ENCODE measurements at places on chromosomes 3 and 15.

GRCh38 chr3:184778426-184779332, 33.3 kb upstream of the VPS8 start:
- DNase-seq: no peak

DNA sequence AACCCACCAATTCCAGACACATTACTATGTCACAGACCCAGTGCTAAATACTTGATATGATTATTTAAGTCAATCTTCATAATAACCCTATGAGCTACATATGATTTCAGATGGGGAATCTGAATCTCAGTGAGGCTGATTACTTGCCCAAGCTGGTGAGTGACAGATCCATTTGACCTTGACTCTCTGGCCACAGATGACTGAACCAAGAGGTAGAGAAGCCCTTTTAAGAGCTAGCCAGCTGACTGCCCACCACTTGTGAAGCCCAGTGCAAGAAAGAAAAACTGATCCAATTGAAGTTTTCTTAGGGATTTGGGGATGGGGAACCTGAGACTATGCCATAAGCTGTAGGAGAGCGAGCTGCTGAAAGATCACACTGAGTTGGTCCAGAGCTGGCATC, 124.7 kb upstream of the SPATA12 start:
- no peak for DNase-seq

DNA sequence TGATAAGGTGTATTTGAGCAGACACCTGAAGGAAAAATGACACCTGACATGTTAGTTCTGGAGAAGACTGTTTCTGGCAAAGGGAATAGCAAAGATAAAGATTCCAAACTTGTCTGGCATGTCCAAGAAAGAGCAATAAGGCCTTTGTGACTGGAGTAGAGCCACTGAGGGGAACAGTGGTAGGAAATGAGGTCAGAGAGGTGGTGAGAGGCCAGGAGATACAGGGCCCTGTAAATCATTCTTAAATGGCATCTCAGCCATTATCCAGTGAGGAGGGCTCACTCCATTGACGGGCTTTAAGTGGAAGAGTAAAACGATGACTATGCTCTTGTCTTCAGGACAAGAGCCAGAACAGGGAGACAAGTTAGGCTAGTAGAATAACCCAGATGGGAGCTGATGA, 4.5 kb downstream of the SLC49A4 start:
- DNase-seq: no peak

GRCh38 chr3:195609229-195609628, 25.5 kb upstream of the APOD start:
- no peak for DNase-seq

GRCh38 chr3:125280668-125281361, 68.3 kb upstream of the SLC12A8 start:
- no peak for DNase-seq

GRCh38 chr3:182671541-182671940, 121.8 kb upstream of the ATP11B start:
- no peak for DNase-seq

- DNase-seq: no peak
These were observed 75.9 kb upstream of the RPL35A start for GRCh38 chr3:197874064-197874463.

GRCh38 chr15:27065151-27065550, 94.2 kb downstream of the GABRG3 start:
- DNase-seq: no peak

DNA sequence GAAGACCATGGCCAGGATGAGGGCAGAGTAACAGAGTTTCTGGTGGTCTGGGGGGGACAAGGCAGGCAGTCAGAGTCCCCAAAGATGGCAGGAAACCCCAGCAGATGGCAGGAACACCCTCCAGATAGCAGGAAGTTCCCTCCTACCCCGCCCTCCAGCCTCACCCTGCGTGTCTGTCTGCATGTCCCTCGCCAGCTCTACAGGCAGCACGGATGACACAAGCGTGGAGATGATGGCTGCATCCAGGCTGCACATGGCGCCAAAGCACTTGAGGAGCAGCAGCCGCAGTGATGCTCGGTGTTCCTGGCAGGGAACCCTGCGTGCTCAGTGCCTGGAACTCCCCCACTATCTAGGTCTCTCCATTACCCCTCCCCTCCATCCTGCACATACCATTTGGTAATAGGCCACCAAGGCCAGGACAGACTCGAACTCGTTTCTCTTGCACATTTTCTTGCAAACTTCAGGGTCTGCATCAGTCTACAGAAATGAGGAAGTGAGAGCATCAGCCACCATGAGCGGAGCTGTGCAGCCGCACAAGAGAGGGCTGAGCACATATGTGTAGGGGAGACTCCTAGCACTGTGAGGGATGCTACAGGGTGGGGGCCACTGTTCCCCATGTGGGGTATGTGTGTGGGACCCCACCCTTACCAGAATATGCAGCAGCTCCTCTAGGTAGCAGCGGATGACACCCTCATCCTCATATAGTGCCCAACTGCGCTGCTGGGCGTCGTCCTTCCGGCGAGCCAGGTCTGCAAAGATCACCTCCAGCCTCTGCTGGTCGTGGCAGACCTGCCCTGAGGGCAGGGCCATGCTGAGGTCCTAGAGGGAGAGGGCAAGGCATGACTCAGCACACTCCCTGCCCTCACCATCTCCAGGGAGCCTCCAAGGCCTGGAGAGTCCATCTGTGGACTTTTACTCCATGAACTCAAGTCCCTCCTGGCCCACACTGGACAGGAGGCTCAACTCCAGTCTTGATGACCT, 6.0 kb downstream of the NCKIPSD start:
- DNase-seq: no peak

DNA sequence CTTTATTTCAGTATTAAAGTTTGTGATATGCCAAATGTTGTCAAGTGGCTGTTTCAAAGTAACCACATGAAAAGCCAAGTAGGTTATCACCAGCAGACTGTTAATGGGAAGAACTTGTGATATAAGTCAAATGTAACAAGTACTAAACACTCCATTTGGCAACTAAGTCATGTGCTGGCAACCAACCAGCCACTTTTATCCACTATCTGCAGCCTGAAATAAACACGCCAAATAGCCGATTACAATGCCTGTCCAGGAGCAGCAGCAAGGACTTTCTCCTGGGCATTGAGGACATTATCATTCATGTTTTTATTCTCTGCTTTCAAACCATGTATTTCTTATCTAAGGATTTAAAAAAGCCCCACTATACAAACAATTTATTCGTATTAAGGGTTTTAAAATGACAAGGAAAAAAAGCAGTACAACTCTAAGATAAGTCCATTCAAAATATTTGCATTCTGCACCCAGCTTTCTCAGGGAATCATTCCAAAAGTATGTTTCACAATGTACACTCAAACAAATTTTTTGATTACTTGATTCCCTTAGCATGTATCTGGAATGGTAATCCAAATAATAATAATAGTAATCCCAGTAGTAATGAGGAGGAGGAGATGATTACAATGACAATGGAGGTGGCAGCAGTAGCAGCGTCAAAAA, 448.6 kb downstream of the ERC2 start:
- no peak for DNase-seq

GRCh38 chr15:34818526-34818925, 23.2 kb upstream of the ACTC1 start:
- DNase-seq: no peak

GRCh38 chr15:66803182-66803729, 101.2 kb downstream of the SMAD6 start:
- DNase-seq: peak; percentile 35

DNA sequence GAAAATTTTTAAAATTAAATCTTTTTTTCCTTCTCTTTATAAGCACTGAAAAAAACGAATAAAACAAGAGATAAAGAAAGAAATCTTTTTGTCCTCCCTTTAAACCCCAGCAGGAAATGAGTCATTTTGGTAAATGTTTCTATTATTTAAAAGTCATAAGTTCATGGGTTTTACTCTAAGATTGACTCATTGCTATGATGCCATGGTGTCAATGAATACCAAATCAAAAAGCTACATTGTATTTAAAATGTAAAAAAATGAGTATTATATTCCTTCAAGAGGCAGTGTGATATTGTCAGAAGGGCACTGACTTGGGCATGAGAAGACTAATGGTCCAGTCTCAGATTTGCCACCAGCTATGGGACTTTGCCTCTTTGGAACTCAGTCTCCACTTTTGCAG, 303.4 kb upstream of the DNAJC19 start:
- DNase-seq: no peak

DNA sequence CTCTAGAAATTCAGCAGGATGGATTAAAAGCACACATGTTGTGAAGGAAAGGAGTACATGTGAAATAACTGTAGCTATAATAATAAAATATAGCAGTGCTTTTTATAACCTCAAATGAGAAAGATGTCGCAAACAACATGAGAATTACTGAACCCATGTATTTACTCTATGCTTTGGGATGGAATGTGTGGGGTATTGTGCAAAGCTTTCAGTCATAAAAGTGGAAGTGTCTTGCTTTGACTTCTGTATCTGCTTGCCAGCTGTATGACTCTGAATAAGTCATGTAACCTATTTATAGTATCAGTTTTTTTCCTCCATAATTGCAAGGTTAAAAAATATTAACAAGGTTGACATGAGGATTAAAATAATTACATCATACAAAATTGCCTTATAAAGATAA, 519.3 kb upstream of the CADM2 start:
- no peak for DNase-seq

DNA sequence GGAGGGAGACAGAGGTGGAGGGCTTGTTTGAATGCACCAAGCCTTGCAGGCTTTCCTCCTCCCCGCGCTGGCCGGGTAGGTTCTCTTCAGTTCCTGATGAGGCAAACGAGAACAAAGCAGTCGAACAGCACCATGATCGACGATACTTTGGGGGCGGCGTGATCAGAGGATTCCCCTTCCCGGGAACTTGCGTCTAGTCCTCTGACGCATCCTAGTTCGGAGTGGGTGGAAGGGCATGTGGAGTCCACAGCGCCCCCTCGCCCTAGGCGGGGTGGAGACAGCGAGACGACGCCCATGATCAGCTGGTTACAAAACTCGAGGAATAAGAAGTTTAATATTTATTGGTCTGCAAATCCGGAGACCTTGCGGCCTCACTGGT, 452 bp upstream of the SV2B start:
- peak; percentile 71 for DNase-seq

DNA sequence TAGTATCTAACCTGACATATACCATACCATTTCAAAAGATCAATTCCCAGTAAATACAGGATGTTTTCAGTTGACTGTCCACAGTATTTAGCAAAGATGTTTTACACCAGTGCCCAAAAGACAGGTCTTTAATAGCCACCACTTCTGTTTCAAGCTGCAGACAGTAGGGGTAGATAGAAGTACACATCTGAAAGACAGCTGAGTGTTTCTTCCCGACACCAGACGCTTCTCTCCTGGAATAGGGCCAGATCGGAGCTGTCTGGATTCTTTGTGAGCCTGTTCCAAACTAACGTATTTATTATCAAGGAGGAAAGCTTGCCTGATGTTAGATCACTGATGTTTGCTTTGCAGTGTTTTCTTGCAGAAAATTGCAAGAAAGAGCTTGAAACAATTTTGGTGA, 136.1 kb upstream of the RBMS3 start:
- no peak for DNase-seq

GRCh38 chr3:67033079-67033478, 35.0 kb downstream of the KBTBD8 start:
- DNase-seq: no peak

- DNase-seq: no peak
These were observed 20.7 kb downstream of the TPM1 start for GRCh38 chr15:63063164-63063756.

- DNase-seq: no peak
These were observed 111.9 kb downstream of the SNRPN start for GRCh38 chr15:25066708-25067107.

DNA sequence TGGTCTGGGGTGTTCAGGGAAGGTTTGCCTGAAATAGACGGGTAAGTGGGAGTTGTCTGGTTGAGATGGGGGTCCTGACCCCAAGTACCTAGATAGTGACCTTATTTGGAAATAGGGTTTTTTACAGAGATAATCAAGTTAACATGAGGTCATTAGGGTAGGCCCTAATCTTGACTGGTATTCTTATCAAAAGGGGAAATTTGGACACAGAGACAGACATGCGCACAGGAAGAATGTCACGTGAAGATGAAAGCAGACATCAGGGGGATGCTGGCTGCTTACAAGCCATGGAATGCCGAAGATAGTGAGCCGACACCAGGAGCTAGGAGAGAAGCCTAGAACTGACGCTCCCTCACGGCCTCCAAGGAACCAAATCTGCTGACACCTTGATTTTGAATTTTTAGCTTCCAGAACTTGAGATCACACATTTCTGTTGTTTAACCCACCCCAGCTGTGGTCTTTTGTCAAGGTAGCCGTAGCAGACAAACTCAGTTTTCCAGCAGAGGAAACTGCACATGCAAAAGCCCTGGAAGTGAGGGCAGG, 17.1 kb downstream of the BHLHE40 start:
- DNase-seq: no peak

DNA sequence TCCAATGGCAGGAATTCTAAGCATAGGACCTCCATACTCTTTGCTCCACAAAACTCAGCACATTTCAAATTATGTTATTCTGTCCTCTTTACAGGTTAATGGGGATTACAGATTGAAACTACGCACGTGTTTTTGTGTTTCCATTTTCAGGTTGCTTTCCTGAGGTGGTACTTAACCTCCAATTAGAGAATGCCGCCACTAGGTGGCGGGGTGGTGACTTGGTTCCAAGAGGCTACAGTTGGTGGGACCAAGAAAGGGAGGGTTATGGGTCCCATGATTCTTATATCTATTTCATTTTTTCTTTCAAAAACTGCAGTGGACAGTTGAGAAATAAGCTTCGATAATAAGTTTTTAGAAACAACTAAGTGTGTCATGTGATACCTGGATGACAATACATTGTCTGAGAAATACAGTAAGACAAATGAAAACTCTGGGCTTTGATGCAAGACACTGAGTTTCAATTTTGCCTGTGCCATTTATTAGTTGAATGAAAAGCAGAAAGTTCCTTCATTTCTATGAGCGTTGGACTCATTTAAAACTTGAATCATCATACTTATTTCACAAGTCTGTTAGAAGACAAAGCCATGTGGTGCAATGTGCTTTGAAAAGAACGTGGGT, 539.0 kb downstream of the FGF12 start:
- DNase-seq: peak; percentile 67

GRCh38 chr3:10602769-10603768, 97.7 kb upstream of the ATP2B2 start:
- DNase-seq: peak; percentile 67

GRCh38 chr15:43886558-43886957, 59.8 kb downstream of the WDR76 start:
- DNase-seq: no peak

- DNase-seq: no peak
These were observed 1.7 kb downstream of the NCKIPSD start for GRCh38 chr3:48684054-48684349.
